ENCODE measurements at places on chromosomes 5 and 9.

GRCh38 chr5:116438979-116439554 lies 135.6 kb downstream of the SEMA6A start:
- no peak for DNase-seq

- no peak for DNase-seq
Observed at GRCh38 chr9:76321195-76321828, 72.9 kb downstream of the RFK start.

GRCh38 chr9:112869917-112870316 lies 20.8 kb downstream of the SLC46A2 start:
- DNase-seq, result no peak

- peak; percentile 76 for DNase-seq
Observed at GRCh38 chr9:18442629-18443491, 31.1 kb upstream of the ADAMTSL1 start.

GRCh38 chr9:8431505-8431904 lies 631.9 kb upstream of the DMAC1 start:
- no peak for DNase-seq

GRCh38 chr9:27391040-27391895 lies 94.3 kb upstream of the EQTN start:
- no peak for DNase-seq

GRCh38 chr9:101037430-101037829 lies 8.9 kb downstream of the PLPPR1 start:
- no peak for DNase-seq

GRCh38 chr9:89519366-89519805 lies 21.5 kb upstream of the SEMA4D start:
- no peak for DNase-seq

DNA sequence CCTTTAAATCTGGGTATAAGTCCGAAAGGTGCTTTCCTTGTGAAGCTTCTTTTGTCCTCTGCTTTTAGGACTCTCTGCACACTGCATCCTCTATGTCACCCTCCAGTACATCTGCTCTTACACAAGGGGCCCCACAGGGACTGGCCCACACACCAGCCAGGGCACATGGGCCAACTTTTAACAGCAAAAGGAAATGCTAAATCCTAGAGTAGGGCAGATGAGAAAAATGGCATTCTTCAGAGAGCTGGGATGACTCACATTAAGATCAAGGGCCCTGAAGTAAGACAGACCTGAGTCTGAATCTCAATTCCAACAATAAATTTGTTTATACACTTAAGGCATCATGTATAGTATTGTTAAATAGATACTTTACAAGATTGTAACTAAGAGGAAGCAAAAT lies 40.3 kb upstream of the CDKN2B start:
- DNase-seq, result no peak

DNA sequence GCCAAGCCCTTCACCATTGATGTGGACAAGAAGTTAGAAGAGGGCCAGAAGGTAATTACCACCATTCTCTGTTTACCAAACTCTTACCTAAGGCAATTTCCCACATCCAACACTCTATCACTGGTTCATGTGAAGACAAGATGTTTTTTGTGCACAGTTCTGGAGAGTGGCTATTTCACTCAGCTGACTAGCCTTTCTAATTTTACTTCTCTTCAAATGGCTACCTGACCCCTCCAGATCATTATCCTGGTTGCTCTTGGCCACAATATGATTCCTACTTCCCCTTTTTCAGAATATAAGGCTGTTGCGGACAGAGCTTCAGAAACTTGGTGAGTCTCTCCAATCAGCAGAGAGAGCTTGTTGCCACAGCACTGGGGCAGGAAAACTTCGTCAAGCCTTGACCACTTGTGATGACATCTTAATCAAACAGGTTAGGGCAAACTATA lies 7.1 kb downstream of the KIF20A start:
- no peak for DNase-seq

- no peak for DNase-seq
Observed at GRCh38 chr9:33320568-33321261, 30.4 kb downstream of the NFX1 start.

DNA sequence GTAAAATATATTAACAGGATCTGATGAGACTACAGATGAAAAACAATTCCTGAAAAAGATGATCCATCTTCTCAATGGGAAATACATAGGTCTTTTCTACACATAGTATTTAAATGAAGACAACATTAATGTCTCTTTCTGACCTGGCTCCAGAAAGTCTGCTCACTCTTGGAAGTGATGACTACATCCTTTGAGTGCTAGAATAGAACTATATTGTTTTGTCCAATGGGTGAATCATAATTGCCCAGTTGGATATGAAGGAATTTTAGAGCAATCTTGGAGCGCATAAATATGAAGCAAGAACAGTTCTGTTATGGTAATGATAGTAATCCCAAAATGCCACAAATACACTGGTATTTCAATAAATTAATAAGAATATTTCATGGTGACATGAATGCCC lies 322.1 kb downstream of the DEPDC1B start:
- DNase-seq, result no peak

Measured in midbrain (tissue), 1 donor.